HT1080 (cell line): ENCODE measurements at places on chromosomes 4 and X. TPM values are rescaled to one million over a fixed set of nuclear protein-coding genes. Genes with fewer than 3 reads are reported as not detected.
A peak's percentile ranks its signal among the peaks of the same experiment; 100 is the strongest.

- DNase-seq = no peak
Measured at GRCh38 chrX:118221733-118222132, 105.1 kb upstream of the KLHL13 start.

The BOD1L1 gene
- total RNA-seq = 24.9 and 28.1 TPM in 2 replicates

GRCh38 chr4:79132826-79133225, 193.0 kb downstream of the NAA11 start:
- DNase-seq = no peak

DNA sequence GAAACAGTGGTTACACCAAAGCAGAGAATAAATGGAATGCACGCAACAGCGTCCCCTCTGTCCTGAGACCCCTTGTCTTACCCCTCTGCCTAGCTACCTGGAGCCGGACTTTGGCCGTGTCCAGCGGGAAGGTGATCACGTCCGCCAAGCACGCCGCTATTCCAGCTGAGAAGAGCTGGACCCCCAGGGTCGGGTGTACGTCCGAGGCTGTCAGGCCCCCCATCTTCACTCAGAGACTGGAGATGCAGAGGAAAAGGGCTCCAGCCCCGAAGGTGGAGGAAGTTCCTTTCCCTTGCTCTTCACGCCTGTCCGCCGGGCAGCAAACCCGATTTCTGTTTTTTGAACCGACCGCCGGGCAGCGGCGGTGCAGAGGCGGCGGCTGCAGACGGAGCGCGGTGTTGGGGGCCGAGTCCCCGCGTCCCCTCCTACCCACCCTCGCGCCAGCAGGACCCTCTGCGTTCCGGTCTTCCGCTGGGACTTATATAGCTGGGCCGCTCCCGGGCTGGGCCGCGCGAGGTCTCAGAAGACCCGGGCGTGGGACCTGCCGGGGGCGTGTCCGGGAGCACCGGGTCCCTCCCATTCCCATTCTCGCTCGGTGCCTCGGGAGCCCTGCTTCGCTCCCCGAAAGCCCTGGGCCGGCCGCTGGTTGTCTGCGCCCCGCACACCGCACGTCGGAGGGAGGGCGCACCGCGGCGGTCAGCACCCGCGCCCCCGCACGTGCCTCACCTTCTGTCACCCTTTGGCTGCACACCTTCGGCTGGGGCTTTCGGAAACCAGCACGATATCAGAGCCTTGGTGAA, at the start of gene UCP1:
Gene UCP1, minus strand, starts transcription at position 455 of the 800 bp plus-strand sequence. Its CDS starts 232 bp downstream, at position 223.
- no peak for DNase-seq

DNA sequence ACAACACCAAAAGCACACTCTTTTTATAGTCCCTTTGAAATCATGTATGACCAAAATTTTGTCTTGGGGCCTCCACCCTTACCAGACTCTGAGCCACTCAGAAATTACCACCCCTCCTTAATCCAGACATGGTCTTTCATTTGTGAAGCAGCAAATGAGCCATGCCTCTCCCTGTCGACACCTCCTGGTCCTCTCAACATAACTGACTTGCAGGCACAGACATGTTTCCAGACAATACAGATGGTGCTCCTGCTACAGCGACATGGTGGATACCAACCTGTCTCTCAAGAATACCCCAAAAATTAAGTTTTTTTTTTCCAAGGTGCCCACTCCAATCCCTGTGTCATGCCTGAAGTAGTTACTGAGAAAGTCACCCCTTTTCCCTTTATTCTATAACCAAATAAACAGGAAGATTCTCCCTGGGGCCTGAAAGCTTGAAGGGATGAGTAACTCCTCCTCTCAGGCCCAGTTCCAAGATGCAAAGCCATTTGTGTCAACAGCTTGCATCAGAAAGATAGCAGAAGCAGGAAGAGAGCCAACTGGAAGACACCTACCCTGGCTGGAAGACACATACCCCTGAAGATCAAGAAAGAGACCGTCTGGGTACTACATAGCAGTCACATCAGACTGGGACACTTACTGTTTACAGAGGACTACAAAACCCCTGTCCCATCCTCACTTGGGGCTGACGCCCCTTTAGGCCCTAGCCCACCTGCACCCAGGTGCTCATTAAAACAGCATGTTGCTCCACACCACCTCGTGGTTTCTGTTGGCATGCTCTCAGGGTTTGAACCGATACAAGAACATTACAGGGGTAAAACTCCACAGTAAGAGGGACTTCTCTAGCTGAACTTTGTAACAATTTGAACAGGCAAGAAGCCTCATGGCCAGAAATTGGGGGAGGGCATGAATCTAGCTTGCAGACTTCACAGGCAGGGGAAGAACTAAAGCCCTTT, 5.5 kb upstream of the UGT2B17 start:
- DNase-seq = no peak

DNA sequence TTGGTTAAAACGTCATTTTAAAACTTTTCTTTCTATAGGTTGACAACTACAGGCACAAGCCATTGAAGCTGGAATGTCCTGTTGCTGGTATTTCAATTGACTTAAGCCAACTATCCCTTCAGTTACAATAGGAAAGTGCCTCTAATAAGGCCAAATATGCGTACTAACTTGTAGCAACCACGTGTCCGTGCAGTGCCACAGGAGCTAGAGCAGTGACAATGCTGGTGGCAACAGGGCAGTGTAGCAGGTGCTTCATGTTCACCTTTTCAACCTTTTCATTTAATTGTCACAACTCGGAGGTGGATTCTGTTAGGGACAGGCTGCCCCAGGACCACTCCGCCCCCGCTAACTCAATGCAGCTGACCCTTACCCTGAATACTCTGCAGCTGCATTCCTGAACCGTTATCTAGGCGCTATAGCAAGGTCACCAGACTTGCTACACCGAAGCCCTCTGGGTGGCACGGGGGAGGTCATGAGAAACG, 37.7 kb downstream of the ERVMER34-1 start:
- peak; percentile 3 for DNase-seq

The MAP7D3 gene
- total RNA-seq = 29.2 and 34.7 TPM in 2 replicates

DNA sequence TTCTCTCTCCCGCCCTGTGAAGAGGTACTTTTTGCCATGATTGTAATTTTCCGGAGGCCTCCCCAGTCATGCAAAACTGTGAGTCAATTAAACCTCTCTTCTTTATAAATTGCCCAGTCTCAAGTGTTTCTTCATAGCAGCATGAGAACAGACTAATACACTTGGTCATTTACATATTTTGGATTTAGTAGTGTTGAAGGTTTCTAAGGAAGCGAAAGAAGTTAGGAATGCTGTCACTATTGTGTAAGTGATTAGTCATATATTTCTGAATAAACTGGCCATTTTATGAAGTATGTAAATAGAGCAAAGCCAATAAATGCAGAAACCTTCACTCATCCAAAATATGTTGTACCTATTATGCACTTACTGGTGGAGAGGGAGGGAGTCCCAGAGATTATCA, 34.4 kb upstream of the GK2 start:
- peak; percentile 16 for DNase-seq

The INTS6L gene
- 3.7 and 4.2 TPM in 2 replicates for total RNA-seq

DNA sequence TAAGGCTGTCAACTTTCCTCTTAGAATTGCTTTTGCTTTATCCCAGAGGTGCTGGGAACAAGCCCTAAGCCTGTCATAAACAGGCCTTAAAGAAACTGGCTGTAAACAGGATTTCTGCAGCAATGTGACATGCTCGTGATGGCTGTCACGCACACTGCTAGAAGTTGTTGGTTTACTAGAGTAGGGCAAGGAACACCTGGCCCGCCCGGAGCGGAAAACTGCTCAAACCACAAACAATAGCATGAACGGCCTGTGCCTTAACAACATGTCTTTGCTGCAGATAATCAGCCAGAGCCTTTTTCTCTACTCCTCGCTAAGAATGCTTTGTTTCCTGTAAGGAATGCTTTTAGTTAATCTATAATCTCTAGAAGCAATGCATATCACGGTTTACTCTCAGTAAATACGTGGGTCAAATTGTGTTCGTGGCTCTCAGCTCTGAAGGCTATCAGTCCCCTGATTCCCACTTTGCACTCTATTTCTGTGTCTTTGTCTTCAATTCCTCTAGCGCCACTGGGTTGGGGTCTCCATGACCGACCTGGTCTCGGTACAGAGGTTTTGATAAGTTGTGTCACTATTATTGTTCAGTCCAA, 318.3 kb downstream of the GLUD2 start:
- no peak for DNase-seq

The FAM9B gene
- 0.05 TPM in 1 of 2 replicates, not detected in the other for total RNA-seq

DNA sequence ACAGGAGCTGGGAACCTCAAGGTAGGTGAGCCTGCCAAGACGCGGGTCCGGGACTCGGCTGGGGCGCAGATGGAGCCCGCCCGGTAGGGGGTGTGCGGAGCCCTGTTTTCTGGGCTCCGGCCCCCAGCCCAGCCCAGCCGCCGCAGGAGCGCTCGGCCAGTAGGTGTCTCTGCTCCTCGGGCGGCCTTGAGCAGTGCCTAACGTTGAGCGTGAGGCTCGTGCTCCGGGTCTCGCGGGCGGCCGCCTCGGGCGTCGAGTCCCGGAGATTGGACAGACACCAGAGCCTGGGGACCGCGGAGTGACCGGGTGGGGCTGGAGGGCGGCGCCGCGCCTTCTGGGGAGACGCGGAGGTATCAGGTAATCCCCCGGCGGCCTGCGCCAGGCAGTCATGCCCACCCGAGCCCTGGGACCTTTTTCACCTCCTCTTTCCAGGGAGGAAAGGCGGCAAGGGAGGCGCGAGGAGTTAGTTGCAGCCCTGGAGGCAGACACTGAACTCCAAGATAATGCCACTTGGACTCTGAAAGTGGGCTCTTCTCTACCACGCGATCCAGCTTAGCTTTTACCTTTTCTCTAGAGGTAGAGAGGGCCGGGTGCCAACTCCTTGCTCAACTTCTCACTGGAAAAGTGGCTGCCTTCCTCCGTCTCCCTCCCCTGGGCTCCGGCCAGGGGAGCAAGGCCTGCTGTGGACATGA, 14.5 kb upstream of the FGG start:
- DNase-seq = peak; percentile 62

The ERAS gene
- total RNA-seq = not detected in 2 replicates

DNA sequence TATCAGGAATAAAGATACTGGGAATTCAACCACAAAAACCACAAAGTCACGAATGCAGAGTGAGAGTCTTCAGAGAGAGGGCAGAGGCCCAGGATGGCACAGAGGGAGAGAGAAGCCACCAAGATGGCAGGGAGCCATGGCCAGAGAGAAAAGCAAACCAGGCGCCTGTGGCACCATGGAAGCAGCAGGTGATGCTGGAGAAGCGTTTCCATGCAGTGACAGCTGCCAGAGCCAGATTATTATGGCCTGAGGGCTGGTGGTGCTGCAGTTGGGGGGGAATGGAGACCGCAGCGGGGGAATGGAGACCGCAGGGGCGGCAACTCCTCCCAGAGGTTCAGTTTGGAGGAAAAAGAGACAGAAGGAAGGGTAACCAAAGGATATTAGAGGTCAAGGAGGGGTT, 5.8 kb downstream of the TAFAZZIN start:
- no peak for DNase-seq
